Hepatocyte (in vitro differentiated cells): ENCODE measurements at places on chromosomes 4 and X. TPM values are rescaled to one million over a fixed set of nuclear protein-coding genes. Genes with fewer than 3 reads are reported as not detected.

Gene TMEM255A
- 0.44 and 0.77 TPM in 2 replicates for total RNA-seq

Gene EDA
- total RNA-seq: 15.6 and 19.1 TPM in 2 replicates

Gene TCEANC
- 5.4 and 5.5 TPM in 2 replicates for total RNA-seq

Gene KCTD8
- 0.48 and 1.5 TPM in 2 replicates for total RNA-seq

Gene PDGFRA
- 102 and 117 TPM in 2 replicates for total RNA-seq

Gene DMRTC1B
- 0.16 and 3.0 TPM in 2 replicates for total RNA-seq

Gene QRFPR
- total RNA-seq: 0.17 and 0.68 TPM in 2 replicates

Gene PNMA6F
- total RNA-seq: not detected in 2 replicates

Gene GLRA2
- 0.08 TPM in 1 of 2 replicates, not detected in the other for total RNA-seq

Gene MGAT4D
- total RNA-seq: not detected in 2 replicates

Gene OTC
- 33.2 and 37.8 TPM in 2 replicates for total RNA-seq

Gene MAGEB16
- not detected in 2 replicates for total RNA-seq

DNA sequence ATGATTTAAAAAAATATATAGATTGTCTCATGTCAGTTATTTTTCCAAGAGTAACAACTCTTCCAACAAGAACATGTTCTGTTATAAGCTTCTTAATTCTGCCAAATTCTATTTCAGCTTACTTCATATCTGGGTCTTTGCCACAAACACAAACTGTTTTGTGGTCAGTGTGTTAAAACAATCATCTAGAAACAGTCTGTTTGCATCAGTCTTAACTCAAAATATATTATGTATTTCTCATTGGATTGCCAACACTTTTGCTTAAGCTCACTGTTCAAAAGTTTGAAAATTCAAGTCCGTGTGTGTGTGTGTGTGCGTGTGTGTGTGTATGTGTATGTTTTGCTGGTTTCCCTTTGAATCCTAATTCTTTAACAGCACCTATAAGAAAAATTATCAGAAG, 752.3 kb upstream of the NDST4 start:
- DNase-seq: no peak

DNA sequence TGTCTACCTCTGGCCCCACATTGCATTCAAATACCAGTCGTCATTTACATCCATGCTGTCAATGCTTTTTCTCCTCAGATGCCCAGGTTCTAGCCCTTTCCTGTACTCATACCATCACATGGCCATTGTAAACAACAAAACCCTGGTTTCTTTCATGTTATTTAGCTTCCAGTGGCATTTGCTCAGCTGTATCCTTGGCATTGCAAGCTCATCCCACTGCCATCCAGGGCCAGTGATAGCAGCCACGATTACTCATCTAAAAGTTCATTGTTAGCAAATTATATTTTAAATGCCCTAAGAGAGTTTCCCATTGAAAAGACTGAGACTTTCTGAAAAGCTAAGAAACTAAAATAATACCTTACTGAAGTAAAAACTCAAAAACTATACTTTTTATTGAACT, 34.0 kb downstream of the VEGFC start:
- DNase-seq: no peak

GRCh38 chr4:176970853-176971252, 178.1 kb upstream of the VEGFC start:
- no peak for DNase-seq

DNA sequence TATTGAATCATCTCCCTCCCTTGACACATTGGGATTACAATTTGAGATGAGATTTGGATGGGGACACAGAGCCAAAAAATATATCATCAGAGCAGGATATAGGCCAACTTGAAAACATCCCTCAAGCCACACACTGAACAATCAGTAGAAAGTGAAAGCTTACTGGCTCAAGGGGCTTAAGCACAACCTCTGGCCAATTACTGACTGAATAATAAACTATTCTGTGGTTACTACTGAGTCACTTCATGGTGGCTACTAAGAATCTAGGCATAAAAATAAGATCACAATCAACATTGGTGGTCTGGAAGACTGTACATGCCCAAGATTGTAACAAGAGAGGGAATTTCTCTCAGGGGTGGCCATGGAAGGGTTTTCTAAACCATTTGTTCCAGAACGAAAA, 27.4 kb upstream of the GPR174 start:
- DNase-seq: no peak

DNA sequence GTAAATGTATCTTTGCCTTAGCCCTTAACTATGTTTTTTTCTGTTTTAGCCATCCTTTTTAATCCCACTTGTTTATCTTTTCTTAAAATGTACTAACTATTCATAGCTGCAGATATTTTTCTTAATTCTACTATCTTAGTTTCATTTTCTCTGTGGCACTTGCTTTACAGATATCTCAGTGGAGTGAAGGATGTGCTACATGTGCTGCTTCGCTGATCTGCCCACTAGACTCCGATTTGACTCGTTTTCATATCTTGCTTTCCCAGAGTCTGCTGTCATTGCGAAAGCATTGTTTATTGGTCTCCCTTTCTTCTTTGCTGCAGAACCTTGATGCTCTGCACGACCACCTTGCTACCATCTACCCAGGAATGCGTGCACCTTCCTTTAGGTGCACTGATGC, 30.6 kb downstream of the GUCY1B1 start:
- DNase-seq: no peak

DNA sequence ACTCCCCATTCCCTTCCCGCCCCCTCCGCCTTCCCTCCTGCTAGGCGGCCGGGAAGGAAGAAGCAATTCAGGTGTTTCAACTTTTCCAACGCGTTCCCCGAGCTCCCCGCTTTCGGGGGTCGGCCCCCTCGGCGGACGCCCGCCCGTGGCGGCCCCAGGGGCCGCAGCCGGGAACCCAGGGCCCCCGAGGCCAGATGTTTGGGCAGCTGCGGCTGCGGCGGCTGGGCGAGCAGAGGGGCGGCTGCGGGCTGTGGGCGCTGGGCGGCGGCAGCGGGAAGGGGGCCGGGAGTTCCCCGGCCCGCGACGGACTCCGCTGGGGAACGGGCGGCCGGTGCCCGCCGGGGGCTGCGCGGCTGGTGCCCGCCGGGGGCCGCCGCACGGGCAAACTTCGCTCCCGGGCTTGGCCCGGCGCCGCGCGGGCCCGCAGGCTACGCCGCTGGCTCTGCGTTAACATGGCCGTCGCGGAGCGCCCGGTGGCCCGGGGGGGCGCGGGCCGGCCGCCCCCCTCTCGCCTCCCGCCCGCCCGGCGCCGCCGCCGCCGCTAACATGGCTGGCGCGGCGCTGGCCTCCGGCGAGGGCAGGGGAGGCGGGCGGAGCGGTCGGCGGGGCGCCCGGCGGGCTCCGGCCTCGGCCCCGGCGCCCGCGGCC, 510 bp downstream of the HMGB3 start:
- peak; percentile 25 for DNase-seq

GRCh38 chr4:164023214-164023613, 528.7 kb downstream of the TMA16 start:
- DNase-seq: no peak

DNA sequence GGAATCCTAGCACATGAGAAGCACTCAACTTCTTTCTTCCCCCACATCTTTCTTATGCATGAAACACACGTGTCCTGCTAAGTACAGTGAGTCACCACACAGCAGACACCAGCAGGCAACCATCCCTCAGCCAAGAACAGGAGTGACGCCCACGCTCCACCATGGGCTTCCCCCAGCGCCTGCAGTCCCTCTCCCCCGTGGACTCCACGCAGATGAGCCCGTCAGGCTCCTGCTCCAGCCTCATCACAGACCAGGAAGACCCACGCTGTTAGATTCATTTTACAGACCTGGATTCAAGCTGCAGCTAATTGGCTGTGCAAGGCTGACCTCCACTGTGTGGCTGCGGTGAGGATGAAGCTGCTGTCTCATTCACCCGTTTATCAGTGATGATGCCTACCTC, 16.7 kb downstream of the HMX1 start:
- DNase-seq: peak; percentile 34

GRCh38 chrX:139202742-139203420, 327.7 kb upstream of the F9 start:
- DNase-seq: peak; percentile 20

- DNase-seq: no peak
Measured at GRCh38 chrX:78822157-78822690, 74.7 kb downstream of the LPAR4 start.
